ENCODE measurements at places on chromosomes 12 and 14.
A peak's percentile ranks its signal among the peaks of the same experiment; 100 is the strongest.

GRCh38 chr14:87282266-87282665 lies 710.7 kb downstream of the GALC start:
- no peak for DNase-seq

DNA sequence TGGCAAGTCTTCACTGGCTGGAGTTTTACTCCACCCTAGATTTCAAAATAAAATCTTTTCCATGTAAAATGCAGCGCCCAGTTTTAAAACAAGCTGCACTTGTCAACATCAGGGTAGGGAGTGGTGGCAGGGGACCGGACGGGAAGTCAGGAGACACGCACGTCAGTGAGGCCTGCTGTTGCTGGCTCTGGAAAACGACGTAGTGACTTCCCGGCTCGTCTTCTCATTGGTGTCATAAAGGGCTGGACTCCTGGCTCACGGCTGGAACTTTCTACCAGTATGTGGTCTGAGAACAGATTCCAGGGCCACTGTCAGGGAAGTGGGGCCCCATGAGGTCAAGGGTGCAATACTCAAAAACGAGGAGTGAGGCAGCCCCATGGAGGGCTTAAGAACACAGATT lies 64.2 kb upstream of the FOXN3 start:
- DNase-seq, result peak; percentile 90

DNA sequence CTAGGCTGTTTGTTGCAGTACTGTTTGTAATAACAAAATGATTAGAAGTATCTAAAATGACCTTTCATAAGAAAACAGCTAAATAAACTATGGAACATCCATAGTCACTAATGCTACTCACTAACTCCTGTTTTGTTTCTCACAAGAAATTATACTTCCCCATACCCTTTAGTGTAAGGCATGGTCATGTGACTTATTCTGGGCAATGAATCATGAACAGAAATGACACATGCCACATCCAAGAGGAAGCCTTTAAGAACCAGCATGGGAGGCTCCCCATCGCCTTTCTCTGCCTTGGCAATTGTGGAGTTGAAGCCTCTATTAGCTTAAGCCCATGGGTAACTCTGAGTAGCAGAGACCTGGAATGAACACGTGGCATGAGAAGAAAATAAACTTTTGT lies 49.3 kb downstream of the KSR2 start:
- no peak for DNase-seq

GRCh38 chr14:95204705-95205104 lies 47.4 kb upstream of the DICER1 start:
- DNase-seq, result no peak

- DNase-seq, result no peak
Measured at GRCh38 chr14:60323199-60323896, 74.3 kb downstream of the PPM1A start.

- DNase-seq, result peak; percentile 83
Measured at GRCh38 chr12:57430112-57430930, 522 bp downstream of the R3HDM2 start.

DNA sequence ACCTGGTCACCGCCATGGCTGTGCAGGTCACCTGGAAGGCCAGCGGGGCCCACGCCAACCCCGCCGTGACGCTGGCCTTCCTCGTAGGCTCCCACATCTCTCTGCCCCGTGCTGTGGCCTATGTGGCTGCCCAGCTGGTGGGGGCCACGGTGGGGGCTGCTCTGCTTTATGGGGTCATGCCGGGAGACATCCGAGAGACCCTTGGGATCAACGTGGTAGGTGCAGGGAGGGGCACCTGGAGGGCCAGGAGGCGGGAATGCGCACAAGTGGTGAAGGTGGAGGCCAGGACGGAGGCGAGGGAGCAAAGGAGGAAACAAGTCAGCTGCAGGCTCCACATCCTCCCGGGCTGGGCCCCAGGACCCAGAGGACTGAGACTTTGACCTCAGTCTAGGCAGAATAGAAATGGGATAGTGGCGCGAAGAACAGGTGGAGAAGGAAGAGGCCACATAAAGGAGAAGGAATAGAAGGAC lies 649 bp downstream of the AQP6 start:
- no peak for DNase-seq

Measured in suprapubic skin (tissue), 4 donors.